ENCODE measurements at places on chromosomes 5 and 9. TPM values are rescaled to one million over a fixed set of nuclear protein-coding genes. Genes with fewer than 3 reads are reported as not detected.

The GTF3C5 gene
- polyA plus RNA-seq: 97.8 TPM

The SPATA31D1 gene
- polyA plus RNA-seq: not detected

The CDC20B gene
- 0.15 TPM for polyA plus RNA-seq

The OGN gene
- polyA plus RNA-seq: 2.1 TPM

The SLC36A3 gene
- polyA plus RNA-seq: not detected

The TLX3 gene
- 11.1 TPM for polyA plus RNA-seq

The TENT4A gene
- polyA plus RNA-seq: 20.8 TPM

The ZDHHC11 gene
- 3.7 TPM for polyA plus RNA-seq

The FLT4 gene
- 3.2 TPM for polyA plus RNA-seq

The MYMK gene
- 0.80 TPM for polyA plus RNA-seq

The CCDC183 gene
- polyA plus RNA-seq: 4.8 TPM

The TAF11L10 gene
- not detected for polyA plus RNA-seq

The SLC6A3 gene
- 3.6 TPM for polyA plus RNA-seq

The SPTAN1 gene
- 822 TPM for polyA plus RNA-seq

The EDIL3 gene
- polyA plus RNA-seq: 53.8 TPM

The ARID3C gene
- not detected for polyA plus RNA-seq

The NR4A3 gene
- 1.0 TPM for polyA plus RNA-seq

The CARD6 gene
- 0.54 TPM for polyA plus RNA-seq

The ASPN gene
- polyA plus RNA-seq: 0.14 TPM

The DYNC2I2 gene
- polyA plus RNA-seq: 320 TPM

The GPX3 gene
- polyA plus RNA-seq: 54.2 TPM

The CD180 gene
- 0.19 TPM for polyA plus RNA-seq

The HOMER1 gene
- 1.6 TPM for polyA plus RNA-seq

The FRRS1L gene
- polyA plus RNA-seq: 7.0 TPM

The FAM221B gene
- polyA plus RNA-seq: not detected

The NXNL2 gene
- polyA plus RNA-seq: 0.37 TPM

The SDHA gene
- polyA plus RNA-seq: 172 TPM

The WDR38 gene
- polyA plus RNA-seq: not detected

The GTF2H2 gene
- 4.1 TPM for polyA plus RNA-seq

The FOXI1 gene
- 1.3 TPM for polyA plus RNA-seq

Data from brain (organoid and tissue), 16 donors.